ENCODE measurements at places on chromosomes 16 and 17.
A peak's percentile ranks its signal among the peaks of the same experiment; 100 is the strongest.

- DNase-seq = no peak
Observed at GRCh38 chr16:3321816-3322215, 16.5 kb downstream of the ZNF75A start.

- no peak for DNase-seq
Observed at GRCh38 chr17:34398990-34399389, 36.0 kb upstream of the CCL1 start.

- no peak for DNase-seq
Observed at GRCh38 chr17:970364-970763, 9.2 kb downstream of the NXN start.

- DNase-seq = no peak
Observed at GRCh38 chr17:38338535-38338934, 5.2 kb downstream of the GPR179 start.

GRCh38 chr16:53817117-53817755 lies 113.3 kb downstream of the FTO start:
- DNase-seq = no peak

DNA sequence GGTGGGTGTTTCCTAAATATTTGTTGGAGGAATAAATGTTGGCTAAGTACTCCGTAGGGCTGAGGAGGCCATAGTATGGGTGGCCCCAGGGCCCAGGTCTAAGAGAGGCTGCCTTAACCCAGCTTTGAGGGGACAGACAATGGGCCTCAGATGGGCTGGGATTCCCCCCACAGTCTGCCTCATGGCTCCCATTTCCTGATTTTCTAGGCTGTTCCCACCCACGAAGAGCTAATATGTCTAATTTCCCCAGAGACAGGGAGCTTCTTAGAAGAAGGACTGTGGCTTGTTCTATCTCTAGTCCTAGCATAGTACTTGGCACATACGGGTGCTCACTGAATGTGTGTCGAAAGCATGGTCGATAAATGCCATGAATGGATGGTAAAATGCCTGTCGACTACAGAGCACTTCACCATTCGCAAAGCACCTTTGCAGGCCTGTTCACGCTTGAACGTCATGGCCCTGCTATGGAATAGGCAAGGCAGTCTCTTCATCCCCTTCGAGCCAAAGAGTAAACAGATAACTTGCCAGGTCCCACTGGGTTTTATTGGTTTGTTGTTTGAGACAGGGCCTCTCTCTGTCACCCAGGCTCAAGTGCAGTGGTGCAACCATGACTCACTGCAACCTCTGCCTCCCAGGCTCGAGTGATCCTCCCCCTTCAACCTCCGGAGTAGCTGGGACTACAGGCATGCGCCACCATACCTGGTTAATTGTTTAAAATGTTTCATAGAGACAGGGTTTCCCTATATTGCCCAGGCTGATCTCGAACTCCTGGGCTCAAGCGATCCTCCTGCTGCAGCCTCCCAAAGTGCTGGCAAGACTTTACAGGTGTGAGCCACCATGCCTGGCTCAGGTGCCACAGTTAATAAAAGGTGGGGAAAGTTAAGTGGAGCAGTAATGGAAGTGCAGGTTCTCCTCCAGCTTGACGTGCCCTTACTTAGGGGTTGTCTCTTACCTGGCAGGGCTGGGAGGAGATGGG lies 9.7 kb downstream of the CHAD start:
- no peak for DNase-seq

DNA sequence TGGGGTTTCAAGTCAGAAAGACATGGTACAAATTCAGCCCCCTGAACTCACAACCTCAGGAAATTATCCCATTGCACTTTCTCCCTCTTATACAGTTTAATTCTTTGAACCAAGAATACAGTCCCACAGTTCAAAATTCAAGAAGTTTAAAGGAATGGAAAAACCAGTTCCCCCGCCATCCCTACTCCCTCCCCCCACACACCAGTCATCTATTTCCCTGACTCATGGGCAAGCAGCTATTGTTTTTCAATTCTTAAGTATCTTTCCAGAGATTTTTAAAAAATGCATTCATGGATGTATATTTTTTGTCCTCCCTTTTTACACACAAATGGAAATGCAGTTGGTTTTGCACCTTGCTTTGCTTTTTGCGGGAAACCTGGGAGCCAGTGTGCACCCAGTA lies 7.3 kb downstream of the SYCE1L start:
- DNase-seq = no peak

GRCh38 chr16:383326-384051 lies 1.7 kb upstream of the PGAP6 start:
- peak; percentile 79 for DNase-seq

DNA sequence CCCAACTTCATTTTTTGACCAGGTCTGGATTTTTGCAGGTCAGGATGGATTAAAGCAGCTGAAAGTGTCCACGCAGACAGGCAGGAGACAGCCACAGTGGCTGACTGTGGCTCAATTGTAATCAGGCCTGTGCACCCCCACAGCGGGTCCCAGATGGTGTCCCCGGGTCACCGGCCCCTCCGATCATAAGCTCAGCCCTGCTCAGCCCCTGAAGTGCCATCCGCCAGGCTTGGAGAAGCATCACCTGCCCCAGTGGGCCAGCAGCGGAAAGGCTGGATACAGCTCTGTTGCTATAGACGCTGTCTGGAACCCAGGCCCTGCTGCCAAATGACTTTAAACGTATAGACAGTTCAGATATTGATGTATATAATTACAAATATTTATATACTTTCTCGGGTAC lies 60.6 kb downstream of the RPH3AL start:
- DNase-seq = no peak

DNA sequence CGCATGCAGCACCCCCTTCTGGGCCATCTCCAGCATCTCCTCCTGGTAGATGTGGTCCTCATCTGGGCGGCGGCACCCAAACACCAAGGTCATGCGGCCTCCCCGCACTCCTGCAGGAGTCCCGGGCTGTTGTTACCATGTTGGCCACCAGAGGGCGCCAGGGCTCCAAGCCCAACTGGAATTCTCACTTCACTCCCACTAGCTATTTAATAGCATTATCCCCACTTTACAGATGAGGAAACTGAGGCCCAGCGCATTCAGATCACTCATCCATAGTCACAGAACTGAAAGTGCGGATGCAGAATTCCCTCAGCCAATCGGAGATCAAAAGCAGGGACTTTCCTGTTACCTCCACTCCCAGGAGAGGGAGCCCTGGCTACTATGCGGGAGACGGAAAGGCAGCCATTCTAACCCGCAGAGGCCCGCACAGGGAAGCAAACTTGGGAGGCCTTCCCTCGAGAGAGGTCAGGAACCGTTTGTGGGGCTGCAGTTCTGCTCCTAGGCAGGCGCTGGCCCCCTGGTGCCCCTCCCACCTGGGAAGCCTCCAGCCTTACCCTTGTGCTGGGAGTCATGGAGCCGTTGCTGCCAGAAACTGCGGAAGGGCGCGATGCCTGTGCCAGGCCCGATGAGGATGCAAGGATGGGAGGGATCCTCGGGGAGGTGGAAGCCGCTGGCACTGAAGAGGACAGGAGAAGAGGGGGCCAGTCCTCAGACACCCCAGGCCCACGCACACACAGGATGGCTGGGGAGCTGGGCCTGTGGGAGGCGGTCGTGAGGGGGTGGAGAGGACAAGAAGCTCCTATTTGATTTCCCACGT lies 40.1 kb downstream of the NOS2 start:
- peak; percentile 96 for DNase-seq

- peak; percentile 97 for DNase-seq
Observed at GRCh38 chr16:970766-971581, at the start of gene LMF1. Gene LMF1 (minus strand): TSS chr16:970984. CDS start chr16:970980, 4 bp downstream.

- DNase-seq = no peak
Observed at GRCh38 chr17:83026311-83026811, 53.0 kb upstream of the METRNL start.

DNA sequence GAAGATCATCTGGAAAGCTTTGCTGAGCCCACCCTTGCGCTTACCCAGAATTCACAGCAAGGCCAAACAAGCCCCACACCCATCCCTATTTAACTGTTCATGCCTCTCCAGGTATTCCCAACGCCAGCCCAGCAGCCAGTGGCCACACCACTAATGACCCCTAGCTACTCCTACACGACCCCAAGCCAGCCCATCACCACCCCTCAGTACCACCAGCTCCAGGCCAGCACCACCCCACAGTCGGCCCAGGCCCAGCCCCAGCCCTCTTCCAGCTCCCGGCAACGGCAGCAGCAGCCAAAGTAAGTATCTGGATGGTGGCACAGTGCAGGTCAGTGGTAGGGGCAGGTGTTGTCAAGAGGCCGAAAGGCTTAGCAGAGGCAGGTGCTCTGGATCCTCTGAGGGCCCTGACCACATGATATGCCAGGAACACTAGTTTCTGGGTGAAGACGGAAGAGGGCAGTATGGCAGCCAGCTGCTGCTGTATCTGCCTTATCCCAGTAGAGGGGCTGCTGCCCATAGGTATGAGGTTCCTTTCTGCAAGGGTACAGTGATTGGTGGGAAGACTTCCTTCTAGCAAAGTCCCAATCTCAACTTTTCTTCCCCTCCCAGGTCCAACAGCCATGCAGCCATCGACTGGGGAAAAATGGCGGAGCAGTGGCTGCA lies 10.7 kb downstream of the PROCA1 start:
- DNase-seq = no peak

DNA sequence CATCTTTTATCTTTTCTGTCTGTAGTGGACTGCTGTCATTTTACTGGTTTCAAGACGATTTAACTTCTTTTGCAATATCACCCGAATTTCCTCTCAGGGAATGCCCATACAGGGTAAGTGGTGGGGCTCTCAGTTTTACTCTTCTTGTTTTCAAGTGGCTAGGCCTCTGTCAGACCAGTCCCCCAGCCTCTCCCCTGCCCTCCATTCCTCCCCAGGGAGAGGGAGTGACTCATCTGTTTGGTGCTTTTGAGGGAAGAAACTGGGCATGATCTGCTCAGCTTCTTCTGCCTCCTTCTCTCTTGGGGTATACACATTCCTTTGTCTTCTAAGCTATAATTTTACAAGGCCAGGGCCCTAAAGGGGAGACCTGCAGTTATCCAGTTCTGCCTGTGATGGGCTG lies 332.0 kb downstream of the CBLN1 start:
- no peak for DNase-seq

GRCh38 chr17:40366861-40367518 lies 2.5 kb upstream of the GJD3 start:
- DNase-seq = no peak

- DNase-seq = no peak
Observed at GRCh38 chr16:84020353-84020752, 22.2 kb downstream of the SLC38A8 start.

GRCh38 chr16:27759967-27760788 lies 210.2 kb downstream of the KATNIP start:
- DNase-seq = no peak

- DNase-seq = no peak
Observed at GRCh38 chr16:61885343-61885742, 150.9 kb downstream of the CDH8 start.

DNA sequence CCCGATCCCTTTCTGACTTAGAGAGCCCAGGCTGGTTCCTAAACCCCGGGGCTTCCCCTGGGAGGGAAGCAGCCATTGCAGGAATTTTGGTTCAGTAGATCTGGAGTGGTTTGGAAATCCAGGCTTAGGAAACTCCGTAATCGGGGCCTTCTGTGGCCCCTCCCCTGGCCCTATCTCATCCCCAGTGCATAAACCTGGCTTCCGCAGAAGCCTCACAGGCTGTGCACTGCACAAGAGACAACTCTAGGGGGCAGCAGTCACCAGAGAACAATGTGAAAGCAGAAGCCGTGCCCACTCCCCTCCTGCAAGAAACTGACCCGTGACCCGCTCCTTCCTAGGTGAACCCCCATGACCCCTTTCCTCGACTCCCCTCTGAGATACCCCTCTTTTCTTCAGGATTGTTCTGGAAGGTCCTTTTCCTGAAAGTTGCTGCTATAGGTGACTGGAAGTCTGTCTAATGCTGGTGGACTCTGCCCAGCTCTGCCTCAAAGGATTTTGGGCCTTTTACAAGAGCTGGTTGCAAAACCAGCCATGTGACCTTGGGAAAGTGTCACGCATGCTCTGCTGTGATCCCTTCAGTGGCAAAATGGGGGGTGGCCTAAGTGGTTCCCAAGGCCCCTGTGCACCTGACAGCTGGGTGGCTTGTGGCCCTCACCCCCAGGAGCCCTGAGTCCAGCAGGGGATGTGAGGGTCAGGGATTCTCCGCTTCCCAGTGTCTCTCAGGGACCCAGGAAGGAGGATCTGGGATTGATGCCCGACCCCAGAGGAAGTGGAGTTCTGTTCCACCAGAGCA lies 14.4 kb downstream of the GUCY2D start:
- peak; percentile 41 for DNase-seq

- DNase-seq = no peak
Observed at GRCh38 chr16:11990702-11991390, 14.3 kb downstream of the SNX29 start.

- DNase-seq = peak; percentile 58
Observed at GRCh38 chr17:1882836-1883235, 53.0 kb downstream of the RPA1 start.

DNA sequence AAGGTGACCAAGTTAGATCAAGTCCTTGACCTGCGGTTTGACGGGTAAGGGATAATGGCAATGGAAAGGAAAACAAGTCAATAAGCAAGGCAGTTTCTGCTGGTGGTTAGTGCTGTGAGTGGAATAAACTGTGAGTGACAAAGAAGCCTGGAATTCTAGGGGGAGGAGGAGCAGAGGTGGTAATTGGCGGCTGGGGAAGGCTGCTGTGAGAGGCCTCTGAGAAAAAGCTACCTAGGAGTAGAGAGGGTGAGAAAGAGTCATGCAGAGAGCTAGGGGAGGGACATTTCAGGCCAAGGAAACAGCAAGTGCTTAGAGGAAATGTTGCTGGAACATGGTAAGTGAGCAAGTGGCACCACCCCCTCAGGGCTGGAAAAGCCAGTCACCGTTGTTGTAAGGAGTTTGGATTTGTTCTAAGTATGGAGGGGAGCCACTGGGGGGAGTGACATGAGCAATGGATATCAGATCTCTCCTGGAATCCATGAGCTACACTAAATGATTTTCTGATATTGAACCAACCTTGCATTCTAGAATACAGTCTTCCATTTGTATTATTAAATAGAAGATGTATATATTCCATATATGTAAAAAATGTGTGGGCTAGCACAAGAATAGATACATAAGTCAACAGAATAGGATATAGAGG lies 6.7 kb downstream of the NLRC3 start:
- no peak for DNase-seq

GRCh38 chr17:57511475-57512123 lies 233.5 kb downstream of the CCDC182 start:
- no peak for DNase-seq

GRCh38 chr17:32497431-32498205 lies 10.8 kb downstream of the CDK5R1 start:
- no peak for DNase-seq

- DNase-seq = no peak
Observed at GRCh38 chr17:49708515-49709183, 885 bp upstream of the SLC35B1 start.

DNA sequence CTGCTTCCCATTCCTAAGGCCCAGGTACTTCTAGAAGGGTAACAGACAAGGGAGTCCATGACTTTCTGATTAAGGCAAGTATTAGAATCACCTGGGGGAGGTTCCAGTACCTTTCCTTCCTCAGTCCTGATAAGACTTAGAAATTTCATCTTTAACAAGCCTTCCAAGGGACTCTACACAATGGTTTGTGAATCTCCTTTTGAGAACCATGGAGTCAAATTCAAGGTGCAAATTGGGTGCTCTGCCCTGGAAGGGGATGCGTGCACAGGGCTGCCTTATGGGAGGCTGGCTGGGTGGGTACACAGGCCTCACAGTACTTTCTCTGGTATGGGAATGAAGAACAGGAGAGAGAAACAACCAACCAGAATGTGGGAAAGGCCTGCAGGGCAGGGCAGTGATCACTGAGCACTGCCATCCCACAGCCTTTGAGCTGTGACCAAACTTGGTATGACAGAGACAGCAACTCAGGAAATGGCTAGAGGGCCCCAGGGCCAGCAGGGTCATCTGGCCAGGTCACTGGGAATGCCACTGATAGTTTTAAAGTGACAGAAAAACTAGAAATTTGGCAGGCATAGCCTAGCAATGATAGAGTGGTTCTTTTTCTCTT lies 3.6 kb upstream of the TMIGD1 start:
- DNase-seq = no peak

Measured in H1 (cell line).